ENCODE measurements at places on chromosomes 12 and 14.

DNA sequence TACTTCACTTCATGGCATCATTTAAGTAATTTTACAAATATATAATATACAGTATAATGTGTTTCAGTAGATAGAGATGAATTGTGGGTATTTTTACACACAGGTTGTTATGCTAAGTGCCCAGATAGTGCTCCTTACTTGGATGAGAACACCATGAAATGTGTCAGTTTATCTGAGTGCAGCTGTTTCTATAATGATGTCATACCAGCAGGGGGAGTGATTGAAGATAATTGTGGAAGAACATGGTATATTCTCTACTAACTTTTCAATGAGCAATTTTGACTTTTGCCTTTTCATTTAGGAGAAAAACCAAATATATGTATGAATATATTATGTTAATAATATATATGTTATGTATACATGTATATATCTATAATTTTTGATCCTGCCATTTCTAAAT lies 221.6 kb downstream of the LRRK2 start:
- DNase-seq = no peak

DNA sequence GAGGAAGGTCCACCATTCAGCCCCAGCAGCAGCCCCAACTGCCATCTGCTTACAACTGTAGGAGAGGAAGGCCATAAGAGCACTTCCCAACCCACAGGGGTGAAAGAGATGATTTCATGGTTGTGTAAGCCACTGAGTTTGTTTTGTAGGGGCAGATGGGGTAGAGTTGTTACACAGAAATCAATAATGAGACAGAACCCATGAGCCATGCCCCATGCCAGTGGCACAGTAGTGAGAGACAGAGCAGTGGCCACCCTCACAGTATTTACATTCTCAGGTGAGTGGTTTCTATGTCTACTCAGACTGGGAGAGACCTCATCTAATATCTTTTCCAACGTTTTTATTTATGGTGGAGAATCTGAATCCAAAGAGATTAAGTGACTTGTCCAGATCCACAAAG lies 68.6 kb downstream of the NUAK1 start:
- no peak for DNase-seq

- DNase-seq = no peak
Observed at GRCh38 chr12:131764738-131765137, 53.8 kb downstream of the SFSWAP start.

GRCh38 chr14:81199084-81199483 lies 21.7 kb downstream of the GTF2A1 start:
- DNase-seq = no peak

- no peak for DNase-seq
Observed at GRCh38 chr12:49503674-49504180, 35.1 kb upstream of the KCNH3 start.

DNA sequence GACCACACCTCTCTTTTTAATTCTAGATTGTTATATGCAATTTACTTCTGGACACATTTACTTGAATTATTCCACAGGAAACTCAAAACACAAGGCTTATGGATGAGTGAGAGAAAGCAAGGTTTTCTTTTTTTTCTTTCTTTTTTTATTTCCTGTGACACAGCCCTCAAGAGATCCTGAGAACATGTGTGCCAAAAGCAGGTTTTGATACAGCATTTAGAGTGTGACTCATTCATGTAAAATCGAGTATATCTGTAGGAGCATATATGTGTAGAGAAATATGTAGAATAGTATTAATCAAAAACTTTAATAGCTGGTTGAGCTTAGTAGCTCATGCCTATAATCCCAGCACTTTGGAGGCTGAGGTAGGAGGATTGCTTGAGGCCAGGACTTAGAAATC lies 4.4 kb upstream of the MAX start:
- DNase-seq = no peak

DNA sequence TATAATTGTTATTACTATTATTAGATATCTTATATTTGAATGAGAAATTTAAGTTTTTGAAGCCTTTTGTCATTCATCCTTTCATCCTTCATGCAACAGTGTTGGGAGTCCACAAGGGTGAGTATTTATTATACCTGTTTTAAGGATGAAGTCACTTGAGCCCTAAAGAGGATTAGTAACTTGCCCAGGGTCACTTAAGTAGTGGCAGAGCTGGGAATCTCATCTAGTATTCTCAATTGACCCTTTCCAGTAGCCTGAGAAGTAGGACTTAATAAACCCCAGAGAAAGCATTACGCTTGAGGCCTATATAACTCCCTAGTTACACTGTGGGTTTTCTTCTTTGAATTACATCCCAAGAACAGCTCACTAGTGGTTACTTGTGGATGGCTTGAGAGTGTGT lies 119.8 kb downstream of the SRGAP1 start:
- DNase-seq = no peak

DNA sequence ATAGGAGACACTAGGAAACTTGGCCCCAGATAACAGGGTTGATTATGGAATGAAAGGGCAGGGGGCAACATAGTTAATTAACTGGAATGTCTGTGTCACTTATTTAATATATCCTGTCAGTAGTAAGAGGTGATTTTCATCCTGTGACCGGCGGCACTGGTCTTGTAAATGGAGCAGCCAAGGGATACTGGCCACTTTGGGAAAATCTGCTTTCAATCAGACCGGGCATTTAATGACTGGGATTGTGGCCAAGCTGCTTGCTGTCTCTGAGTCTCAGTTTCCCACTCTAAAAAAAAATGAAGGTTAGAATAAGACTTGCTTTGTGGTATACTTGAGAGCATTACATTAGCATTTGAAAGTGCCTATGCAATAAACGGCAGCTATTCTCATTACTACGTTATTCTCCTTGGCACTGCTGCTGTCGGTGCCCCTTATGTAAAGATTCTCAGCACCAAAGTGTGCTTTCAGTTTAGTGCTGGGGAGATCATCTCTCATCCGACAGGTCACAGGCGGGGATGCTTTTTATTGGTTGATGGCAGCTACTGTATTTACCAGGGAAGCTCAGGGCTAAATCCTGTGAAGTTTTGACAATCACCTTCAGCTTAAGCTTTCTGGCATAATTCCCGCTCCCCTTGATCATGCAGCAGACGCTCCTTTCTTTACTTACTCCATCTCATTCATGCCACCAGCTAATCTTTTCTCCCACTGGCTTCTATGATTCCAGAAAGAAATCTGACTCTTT lies 162.1 kb downstream of the ESRRB start:
- DNase-seq = no peak

- no peak for DNase-seq
Observed at GRCh38 chr14:96978525-96979272, 181.5 kb downstream of the VRK1 start.

- DNase-seq = no peak
Observed at GRCh38 chr12:77328326-77328725, 263.0 kb upstream of the E2F7 start.
